NCI-H1694 (cell line): ENCODE measurements at places on chromosomes 7 and 10.

DNA sequence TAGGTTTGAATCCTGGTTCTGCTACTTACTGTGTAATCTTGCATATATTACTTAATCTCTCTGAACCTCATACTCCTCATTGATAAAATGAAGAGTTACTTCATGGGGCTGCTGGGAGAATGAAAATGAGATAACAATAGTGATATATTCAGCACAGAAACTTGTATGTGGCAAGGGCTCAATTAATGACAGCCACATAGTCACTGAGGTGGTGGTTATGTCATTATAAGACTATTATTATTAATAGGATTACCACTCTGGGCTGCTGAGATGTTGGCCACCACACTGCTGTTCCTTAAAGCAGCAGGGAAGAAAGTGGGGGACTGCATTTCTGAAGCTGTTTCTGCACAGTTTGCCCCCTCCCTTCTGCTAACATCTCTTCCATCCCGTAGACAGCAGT, 100.4 kb upstream of the PDLIM1 start:
- DNase-seq: no peak

DNA sequence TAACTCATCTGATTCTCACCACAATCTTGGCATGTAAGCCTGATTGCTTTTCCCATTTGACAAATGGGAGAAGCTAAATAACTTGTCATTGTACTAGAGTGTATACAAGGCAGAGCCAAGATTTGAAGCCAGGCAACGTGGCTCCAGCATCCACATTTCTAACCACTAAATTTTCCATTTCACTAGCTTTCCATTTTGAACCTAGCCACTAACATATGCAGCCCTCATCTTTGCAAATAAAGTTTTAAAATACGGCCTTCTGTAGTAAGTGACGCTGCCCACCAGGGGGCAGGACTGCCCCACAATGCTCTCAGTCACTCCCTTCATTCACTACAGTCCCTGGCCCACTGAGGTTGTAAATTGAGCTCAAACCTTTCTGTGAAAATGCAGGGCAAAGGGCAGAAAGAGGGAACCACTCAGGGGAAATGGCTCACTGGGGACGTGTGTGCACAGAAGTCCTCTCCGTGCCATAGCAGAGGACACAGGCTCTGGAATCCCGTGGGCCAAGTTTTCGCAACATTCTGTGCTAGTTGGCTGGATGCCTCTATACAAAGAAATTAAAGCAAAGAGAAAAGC, 315.7 kb downstream of the TNS3 start:
- peak; percentile 83 for DNase-seq

DNA sequence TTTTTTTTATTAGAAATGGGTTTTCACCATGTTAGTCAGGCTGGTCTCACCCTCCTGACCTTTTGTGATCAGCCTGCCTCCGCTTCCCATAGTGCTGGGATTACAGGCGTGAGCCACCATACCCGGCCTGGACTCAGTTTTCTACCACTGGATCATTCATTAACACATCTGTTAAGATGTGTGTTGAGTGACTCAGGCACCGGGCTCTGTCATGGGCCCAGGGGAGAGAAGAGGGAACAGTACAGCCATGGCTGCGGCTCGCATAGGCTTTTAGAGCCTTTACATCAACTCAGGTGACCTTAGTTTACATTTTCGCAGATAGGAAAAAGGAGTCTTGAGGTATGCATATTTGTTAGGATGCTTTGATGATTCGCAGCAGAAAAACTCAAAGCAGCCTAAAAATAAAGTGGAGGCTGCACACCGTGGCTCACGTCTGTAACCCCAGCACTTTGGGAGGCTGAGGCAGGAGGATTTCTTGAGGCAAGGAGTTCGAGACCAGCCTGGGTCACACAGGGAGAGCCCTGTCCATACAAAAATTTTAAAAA, 3.1 kb upstream of the ARPC1B start:
- no peak for DNase-seq

DNA sequence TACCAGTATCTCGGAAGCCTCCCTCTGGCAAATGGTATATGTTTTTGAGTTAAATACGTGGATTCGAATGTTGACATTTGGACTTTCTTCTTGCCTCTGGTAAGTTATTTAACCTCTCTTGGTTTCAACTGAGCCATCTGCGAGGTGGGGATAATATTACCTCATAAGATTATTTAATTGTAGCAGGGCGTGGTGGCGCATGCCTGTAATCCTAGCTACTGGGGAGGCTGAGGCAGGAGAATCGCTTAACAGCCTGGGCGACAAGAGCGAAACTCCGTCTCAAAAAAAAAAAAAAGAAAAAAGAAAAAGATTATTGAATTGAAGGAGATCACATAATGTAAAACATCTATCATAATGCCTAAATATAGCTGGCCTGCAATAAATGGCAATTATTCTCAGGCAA, 396 bp upstream of the TAF5 start:
- DNase-seq: no peak

DNA sequence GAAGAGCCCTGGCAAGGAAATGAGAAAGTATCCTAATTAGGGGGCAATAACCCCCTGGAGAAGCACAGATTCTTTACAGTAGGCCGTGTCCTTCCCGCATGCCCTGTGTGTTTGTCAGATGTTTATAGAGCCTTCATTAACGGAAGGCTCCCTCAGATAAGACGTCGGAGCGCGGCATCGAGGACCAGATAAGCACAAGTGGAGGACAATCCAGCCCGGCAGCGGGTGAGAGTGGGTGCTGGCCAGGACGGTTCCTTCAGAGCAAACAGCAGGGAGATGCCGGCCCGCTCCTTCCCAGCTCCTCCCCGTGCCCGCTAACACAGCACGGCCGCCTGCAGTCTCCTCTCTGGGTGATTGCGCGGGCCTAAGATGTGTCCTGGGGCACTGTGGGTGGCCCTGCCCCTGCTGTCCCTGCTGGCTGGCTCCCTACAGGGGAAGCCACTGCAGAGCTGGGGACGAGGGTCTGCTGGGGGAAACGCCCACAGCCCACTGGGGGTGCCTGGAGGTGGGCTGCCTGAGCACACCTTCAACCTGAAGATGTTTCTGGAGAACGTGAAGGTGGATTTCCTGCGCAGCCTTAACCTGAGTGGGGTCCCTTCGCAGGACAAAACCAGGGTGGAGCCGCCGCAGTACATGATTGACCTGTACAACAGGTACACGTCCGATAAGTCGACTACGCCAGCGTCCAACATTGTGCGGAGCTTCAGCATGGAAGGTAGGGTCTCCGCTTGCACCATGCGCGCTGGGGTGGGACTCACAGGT, at the start of gene GDF2:
Gene GDF2 (plus strand): TSS at position 155 of the 762 bp plus-strand sequence. CDS start 215 bp downstream, at position 370.
- no peak for DNase-seq

DNA sequence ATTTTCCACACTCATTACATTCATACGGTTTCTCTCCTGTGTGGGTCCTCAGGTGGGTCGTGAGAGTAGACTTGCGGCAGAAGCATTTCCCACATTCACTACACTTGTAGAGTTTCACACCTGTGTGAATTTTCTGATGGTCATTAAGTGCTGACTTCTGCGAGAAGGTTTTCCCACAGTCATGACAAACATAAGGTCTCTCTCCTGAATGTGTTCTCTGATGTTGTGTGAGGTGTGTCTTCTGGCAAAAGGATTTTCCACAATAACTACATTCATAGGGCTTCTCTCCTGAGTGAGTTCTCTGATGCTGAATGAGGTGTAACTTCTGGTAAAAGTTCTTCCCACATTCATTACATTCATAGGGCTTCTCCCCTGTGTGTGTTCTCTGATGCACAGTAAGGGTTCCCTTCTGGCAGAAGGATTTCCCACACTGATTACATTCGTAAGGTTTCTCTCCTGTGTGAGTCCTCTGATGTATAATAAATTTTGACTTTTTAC, 15.1 kb downstream of the ZNF12 start:
- no peak for DNase-seq

GRCh38 chr7:27616186-27616491, 46.5 kb downstream of the HIBADH start:
- DNase-seq: no peak

- no peak for DNase-seq
Observed at GRCh38 chr7:156177422-156178055, 365.3 kb upstream of the SHH start.

- no peak for DNase-seq
Observed at GRCh38 chr10:97411406-97411805, 10.3 kb upstream of the RRP12 start.

DNA sequence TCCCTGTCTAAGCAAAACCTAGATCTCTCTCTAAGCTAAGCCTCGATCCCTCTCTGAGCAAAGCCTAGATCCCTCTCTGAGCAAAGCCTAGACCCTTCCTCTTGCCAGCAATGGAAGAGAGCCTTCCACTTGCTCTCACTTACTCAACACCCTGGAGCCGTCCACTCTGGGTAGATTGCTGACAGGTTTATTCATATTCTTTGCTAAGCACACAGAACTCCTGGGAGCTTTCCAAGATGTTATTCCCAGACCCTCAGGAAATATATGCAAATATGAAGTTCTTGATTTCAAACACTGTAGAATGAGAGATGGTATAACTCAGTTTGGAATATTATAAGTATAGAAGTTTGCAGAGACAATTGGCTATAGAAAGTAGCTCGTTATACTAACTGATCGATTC, 503.8 kb upstream of the CELF2 start:
- no peak for DNase-seq

DNA sequence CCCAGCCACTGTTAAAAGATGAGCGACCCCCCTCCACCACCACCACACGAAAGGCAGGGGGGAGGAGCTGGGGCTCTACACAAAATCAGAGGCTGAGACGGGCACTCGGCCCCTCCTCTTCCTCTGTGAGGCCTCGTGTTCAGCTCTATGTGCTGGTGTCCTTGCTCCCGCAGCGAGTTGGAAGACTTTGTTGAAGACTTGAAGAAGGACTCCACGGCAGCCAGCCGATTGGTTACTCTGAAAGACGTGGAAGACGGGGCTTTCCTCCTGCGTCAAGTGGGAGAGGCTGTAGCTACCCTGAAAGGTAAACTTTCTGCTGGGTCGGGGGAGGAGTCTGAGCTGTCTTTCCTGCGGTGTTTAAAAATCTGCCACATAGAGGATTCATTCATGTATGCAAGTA, 203.7 kb downstream of the ARHGAP21 start:
- no peak for DNase-seq

DNA sequence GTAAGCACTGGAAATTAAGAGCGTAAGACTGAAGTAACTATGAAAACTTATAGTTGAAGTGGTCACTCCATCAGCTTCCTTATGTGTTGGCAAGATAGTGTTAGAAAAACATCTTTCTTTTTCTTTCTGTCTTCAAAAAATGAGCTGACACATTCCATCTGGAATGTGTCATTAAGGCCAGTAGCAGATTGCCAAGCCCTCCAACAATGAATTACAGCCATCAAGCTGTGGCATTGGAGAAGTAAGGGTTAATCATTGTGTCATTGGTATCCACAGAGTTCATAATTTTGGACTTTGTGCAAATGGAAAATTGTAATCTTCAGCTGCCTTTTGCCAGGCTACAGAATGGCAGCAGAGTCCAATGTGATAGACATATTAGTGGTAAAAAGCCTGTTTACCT, 926.3 kb downstream of the NRG3 start:
- no peak for DNase-seq

- no peak for DNase-seq
Observed at GRCh38 chr7:14837216-14837615, 65.3 kb downstream of the DGKB start.

DNA sequence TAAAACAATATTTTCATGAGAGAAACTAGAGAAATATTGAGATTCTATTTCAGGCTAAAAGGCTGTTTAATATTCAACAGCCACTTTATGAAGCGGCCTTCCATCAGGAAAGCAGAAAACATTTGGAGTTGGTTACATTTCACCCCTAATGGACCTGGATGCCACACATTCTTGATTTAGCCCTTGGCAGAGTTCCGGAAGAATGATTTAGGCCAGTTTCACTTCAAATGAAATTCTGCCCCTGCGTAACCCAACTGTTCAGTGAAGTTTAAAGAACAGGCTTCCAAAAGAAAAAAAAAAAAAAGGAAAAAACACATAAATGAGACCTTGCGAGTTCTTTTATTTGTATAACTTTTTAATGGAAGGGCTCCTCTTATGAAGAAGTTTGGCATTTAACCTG, 239.2 kb upstream of the AKR1E2 start:
- DNase-seq: no peak

DNA sequence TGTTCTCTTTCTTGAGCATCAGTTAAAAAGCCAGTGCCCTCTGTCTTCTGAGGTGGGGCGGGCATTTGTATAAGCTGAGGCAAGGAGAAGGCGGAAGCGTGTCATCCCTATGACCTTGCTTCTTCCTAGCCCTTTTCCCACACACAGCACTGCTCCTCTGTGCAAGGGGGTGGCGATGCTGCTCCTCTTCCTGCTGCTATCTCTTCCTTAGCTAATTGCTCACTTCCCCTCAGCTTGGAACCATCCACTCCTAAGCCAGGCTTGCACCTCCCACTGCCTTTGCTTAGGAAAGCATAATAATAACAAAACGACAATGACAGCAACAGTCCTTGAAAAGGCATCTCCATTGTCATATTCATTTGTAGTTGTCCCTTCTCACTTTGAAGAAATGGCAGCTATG, 366.9 kb downstream of the PHTF2 start:
- no peak for DNase-seq

DNA sequence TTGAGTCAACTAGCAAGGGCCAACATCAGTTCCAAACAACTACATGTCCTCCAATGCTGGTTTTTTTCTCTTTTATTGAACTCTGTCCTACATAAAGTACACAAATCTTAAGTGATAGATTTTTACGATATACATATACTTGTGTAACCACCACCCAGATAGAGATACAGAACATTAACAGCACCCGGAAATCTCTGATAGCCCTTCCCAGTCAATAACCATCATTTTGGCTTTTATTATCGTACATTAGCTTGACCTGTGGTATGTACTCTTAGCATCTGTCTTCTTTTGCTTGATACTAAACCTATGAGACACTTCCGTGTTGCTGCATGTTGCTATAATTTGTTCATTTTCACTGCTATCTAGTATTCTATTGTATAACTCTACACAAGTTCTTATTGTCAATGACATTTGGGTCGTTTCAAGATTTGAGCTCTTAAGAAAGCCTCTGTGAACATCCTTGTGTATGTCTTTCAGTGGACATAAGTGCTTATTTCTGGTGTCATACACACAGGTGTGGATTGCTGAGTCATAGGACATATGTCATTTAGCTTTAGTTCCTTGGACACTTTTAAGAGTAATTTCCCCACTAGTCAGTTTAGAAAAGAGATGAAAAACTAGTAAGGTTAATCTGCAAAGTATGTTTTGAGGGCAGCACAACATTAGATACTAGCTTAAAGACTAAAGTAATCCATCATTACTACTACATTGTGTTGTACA, 111.1 kb downstream of the PRLHR start:
- DNase-seq: no peak

DNA sequence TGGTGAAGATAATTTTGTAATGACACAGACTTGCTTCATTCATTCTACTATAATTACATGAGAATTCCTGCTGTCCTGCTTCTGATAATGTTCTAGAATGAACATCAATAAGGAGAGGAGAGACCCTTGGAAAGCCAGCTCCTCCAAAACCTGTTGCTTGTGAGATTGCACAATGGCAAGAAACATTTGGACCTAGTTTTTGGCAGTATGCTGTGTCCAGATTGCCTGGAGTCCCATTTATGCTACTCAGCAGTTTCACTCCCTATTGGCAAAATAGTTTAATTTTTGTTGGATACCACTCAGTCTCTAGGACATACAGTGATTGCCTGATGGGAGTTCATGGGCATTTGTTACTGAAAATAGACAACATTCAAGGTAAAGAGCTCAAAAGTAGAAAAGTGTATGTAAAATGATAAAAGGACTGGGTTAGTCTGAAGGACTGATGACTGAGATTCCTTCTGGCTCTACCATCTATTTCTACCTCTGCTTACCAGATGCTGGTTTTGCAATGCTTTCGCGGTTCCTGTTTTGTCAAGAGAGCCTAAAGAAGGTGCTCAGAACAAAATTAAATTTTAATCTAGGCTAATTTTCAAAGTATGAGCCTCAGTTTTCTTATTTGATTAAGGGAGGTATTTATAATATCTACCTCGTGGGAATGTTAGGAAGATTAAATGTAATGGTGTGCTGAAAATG, 8.0 kb upstream of the ACTR3B start:
- DNase-seq: no peak

- DNase-seq: no peak
Observed at GRCh38 chr7:139820089-139820488, 9.0 kb upstream of the TBXAS1 start.
